ENCODE measurements at places on chromosomes 4 and X.

- DNase-seq, result no peak
Measured at GRCh38 chr4:100539706-100540105, 21.9 kb upstream of the EMCN start.

GRCh38 chrX:11381464-11381863, 88.3 kb downstream of the AMELX start:
- peak; percentile 22 for DNase-seq

DNA sequence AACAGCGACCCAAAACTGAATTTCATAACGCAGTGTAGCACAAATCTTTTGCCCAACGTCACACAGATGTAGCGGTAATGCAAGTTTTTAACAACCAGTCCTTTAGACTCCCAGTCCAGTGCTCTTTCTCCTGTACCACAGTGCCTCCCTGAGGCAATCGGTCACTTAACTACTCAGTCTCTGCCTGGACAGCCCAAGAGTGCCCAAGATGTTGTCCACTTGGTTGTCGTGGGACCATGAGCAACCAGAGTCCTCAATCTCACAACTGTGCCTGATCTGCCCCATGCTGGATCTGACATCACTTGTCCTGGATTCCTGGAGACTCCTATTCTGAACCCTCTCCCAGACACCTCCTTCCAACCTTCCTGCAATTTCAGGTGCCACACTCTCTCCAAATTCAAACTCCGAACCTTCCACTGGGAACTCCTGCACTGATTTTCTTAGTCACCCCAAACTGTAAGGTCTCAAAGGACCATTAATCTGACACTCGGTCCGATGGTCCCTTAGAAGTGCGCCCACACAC, 702 bp downstream of the MMGT1 start:
- no peak for DNase-seq

DNA sequence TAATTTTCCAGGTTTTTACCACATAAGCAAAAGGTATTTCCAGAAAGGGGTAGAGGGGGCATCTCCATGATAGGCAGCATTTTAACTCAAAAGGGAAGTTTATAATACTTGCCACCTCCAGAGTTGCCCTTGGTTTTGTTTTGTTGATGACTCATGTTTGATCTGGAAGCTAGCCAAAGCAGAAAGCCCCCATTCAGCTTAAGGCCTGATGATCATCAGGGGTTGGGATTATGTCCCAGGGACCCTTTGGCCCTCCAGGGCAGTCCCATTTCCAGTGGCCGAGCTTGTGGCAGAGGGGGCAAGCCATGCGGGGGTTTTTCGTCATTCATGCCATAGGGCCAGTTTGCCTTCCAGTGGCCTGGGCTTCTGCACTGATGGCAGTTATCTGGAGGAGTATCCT, 143.0 kb upstream of the PLAC1 start:
- DNase-seq, result no peak

- DNase-seq, result no peak
Measured at GRCh38 chrX:27132862-27133261, 330.3 kb downstream of the PPP4R3C start.

GRCh38 chr4:15855804-15856475, 77.8 kb downstream of the CD38 start:
- DNase-seq, result no peak

- DNase-seq, result no peak
Measured at GRCh38 chr4:58491620-58492019, 1381.4 kb upstream of the IGFBP7 start.

DNA sequence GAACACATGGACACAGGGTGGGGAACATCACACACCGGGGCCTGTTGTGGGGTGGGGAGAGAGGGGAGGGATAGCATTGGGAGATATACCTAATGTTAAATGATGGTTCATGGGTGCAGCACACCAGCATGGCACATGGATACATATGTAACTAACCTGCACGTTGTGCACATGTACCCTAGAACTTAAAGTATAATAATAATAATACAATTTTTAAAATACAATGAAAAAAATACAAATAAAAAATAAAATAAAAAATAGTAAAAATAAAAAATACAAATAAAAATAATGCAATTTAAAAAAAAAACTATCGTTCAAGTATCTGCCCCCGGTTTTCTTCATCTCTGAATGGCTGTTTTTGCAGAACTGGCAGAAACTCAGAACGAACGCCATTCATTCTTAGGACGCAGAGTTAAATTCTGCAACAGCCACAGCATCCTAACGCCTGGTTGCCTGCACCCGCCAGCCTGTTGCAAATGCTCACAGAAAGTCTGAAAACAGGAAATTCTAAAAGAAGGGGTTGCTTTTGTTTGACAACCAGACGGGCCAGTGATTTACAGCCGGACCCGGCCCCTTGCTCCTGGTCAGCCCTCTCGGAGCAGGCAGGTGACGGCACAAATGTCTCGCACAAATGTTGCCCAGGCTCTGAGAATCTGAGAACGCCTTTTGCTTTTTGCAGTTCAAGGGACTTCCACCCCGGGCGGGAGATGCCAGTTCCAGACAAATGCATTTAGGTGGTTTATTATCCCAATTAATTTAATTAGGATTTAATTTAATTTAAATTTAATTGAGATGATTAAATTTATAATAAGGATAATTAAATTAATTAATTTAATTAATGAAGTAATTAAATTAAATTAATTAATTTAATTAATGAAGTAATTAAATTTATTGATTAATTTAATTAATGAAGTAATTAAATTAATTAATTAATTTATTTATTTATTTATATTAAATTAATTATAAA, 47.8 kb downstream of the CRLF2 start:
- no peak for DNase-seq

DNA sequence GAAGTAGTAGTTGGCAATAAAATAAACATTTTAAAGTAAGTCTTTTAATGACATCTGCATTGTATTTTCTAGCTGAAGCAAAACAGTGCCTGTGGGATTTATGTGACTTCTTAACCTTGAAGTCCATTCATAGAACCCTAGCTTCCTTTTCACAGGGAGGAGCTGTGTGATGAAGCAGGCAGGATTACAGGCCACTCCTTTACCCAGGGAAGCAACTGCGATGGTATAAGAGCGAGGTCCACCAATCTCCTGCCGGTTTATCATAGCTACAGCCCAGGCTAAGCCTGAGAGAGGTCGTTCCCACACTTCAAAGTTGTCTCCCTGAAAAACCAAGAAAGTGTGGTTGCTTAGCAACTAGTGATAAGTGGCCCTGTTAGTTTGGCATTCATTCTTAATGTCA, 7.0 kb downstream of the RPL36A start:
- DNase-seq, result no peak

DNA sequence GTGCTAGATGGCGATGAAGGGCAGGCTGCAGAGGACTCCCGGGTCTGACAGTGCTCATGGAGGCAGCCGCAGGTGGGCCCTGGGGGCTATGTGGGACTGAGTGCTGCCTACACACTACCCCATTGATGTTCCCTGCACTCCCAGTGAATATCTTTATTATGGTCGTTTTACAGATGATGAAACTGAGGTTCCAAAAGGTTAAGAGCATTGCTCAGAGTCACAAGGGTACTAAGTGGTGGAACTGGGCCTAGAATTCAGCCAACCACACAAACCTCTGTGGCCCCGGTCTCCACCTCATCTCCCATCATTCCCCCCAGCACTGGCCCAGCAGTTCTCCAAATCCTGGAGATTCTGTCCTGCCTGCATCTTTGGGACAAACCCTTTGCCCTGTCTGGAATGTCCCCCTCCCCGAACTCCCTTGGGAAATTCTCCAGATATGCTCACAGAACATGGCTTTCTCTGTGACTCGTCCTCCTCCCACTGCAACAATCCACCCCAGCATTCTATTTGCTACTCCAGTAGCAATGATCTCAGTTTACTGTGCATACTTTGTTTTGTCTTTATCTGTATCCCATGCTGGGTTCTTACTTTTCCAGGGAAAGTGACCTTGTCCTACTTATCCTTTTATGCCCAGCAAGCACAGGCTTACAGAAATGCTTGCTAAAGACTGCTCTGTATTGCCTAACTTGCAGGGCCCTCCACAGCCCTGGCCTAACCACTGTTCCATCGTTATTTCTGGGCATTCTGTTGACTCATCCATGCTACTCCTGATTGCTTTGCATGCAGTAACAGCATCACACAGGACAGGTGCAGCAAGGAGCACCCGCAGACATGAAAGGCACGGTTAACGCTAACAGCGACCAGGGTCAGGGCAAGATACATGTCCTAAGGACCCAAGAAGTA, 14.0 kb downstream of the PNMA6F start:
- DNase-seq, result no peak

DNA sequence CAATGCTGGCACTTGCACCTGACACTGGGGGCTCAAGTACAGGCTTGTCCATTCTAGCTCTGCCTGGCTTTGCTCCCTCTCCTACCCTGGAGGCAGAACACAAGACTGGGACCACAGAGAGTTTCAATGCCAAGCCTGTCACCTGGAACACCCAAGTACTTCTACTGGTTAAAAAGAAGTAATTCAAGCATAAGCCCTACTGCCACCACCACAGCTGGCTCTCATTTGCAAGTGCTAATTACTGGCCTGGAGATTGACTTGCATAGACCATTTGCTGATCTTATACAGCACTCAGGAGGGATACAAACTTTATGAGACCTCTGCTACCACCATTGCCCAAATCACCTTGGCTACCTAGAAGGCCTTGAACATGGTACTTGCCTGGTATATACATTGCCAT, 1550.9 kb downstream of the C4orf33 start:
- no peak for DNase-seq

- DNase-seq, result no peak
Measured at GRCh38 chr4:155017426-155017825, 191.0 kb upstream of the NPY2R start.

GRCh38 chrX:49166914-49167739, 4.6 kb downstream of the MAGIX start:
- peak; percentile 79 for DNase-seq

DNA sequence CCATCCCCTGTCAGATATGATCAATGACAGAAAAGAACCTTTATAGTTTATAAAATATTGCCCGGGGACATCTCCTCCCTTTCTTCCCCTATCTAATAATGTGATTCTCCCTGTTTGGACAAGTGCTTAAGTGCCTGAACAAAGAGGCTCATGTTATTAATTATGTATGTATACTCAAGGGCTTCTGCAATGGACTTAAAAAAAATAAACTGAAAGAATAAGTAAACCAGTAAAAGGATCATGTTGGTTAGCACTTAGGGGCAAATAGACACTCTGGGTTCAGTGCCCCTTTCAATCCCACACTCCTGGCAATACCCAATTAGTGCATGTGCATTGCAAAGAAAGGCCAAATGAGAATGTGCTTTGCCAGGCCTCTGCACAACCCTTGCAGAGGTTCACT, 30.7 kb upstream of the RPS6KA6 start:
- no peak for DNase-seq

GRCh38 chr4:165504184-165504583, 125.4 kb downstream of the CPE start:
- no peak for DNase-seq

DNA sequence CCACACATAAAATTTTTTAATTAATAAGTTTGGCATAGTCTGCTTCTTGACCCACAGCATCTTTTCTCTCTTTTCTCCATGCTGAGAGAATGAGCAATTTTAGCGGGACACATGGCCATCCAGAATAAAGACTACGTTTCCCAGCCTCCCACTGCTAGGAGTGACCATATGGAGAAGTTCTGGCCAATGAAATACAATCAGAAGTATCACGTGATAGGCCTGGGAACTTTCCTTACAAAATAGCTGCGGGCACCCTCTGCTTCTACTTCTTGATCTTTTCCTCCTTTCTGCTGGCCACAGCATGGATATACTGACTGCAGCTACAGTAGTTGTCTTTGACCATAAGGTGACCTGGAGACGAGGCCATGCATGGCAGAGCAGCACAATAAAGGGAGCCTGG, 348.0 kb downstream of the BCOR start:
- no peak for DNase-seq

- no peak for DNase-seq
Measured at GRCh38 chrX:137425986-137426385, 139.9 kb upstream of the ZIC3 start.

- DNase-seq, result no peak
Measured at GRCh38 chrX:2654436-2655340, 36.4 kb upstream of the CD99 start.
